ENCODE measurements at places on chromosomes 3 and 15.

GRCh38 chr3:28210968-28211713 lies 30.3 kb upstream of the CMC1 start:
- DNase-seq, result no peak

DNA sequence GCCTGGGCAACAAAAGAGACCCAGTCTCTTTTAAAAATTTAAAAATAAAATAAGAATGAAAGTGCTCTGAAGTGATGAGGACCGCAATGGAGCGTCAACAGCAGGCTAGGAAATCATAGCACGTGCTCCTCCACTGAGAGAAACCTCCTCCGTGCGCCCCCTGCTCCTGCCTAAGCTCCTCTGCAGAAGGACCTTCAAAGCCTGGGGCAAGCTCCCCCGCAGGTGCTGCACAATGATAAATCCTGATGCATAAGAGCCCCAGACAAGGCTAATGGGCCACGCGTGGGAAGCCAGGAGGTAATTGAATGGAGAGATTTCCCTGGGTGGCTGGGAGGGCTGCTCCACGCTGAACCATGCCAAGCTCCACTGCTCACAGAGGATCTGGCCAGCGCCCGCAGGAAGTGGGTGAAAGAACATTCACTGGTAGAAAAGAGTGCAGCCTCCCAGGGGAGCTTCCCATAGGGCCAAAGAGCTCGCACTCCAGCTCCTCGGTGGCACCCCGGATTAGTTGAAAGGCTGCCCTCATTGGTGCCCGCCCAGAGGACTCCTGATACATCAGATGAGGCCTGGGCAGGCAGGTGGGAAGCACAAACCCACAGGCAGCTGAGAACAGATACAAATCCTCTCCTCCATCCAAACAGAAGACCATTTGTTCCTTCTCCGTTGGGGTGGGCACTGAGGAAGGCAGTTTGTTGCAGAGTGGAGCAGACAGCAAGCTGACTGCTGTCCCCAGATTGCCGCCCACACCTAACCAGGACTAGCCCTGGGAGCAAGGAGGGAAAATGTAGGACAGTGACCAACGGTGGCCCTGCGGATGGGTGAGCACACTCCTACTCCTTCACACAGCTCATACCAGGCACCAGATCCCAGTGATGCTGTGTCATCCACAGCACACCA lies 52.5 kb downstream of the CPN2 start:
- no peak for DNase-seq

GRCh38 chr15:40420793-40421192 lies 15.2 kb downstream of the IVD start:
- DNase-seq, result no peak

DNA sequence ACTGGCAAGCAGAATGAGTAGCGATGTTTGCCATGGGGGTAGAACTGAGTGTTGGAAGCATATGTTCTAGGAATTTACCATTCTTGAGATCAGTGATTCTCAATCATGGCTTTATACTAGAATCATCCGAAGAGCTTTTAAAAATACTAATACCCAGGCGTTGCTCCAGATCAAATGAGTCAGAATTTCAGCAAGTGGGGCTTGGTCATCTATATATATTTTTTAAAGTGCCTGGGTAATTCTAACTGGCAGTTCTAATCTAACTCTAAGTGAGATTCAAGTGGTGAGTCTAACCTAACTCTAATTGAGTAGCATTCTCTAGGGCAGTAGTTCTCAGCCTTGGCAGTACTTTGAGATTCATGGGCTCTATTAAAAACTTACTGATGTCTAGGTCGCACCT lies 20.8 kb downstream of the TM4SF1 start:
- no peak for DNase-seq

- no peak for DNase-seq
Observed at GRCh38 chr3:101387351-101387750, 67.0 kb upstream of the IMPG2 start.

DNA sequence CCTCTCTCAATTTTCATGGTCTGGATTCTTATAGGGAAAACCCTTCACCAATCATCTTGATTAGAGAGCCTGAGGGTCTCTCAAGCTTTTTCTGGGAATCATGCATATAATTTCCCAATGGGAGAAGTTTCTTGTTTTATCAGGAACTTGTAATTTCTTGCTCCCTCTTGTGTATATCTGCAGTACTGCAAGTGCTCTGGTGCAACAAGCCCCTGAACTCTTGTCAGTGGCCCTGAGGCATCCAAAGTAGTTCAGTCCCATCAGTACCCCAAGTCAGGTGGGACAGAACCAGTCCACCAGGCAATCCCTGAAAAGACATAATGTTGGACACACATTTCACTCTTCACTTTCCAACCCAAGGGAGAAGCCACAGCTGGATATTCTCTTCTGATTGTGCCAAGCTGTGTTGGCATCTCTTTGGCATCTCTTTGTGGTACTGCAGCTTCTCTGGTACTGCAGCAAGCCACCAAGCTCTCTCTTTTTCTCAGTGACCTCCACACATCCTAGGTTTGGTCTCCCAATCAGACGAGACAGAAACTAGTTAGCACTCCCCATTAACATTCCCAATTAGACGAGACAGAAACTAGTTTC lies 214.5 kb downstream of the ZIC4 start:
- no peak for DNase-seq

GRCh38 chr15:31262901-31263671 lies 63.5 kb upstream of the KLF13 start:
- DNase-seq, result peak; percentile 93

DNA sequence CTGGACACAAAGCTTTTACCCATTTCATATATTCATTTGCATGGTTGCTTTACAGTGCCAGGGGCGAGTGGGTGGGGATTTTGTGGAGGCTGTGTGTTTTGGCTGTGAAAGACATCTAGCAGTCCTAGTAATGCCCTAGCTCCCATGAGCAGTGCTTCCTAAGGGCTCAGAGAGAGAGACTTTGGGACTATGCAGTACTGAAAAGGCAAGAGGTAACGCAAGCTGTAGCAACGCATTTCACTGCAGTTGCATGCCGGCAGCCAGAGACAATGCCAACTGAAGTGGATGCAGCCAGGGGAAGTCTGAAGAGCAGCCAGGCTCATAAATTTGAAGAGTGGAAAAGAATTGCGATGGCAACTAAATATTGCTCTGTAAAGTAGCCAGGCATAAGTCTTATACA lies 27.4 kb upstream of the ATP10A start:
- no peak for DNase-seq

DNA sequence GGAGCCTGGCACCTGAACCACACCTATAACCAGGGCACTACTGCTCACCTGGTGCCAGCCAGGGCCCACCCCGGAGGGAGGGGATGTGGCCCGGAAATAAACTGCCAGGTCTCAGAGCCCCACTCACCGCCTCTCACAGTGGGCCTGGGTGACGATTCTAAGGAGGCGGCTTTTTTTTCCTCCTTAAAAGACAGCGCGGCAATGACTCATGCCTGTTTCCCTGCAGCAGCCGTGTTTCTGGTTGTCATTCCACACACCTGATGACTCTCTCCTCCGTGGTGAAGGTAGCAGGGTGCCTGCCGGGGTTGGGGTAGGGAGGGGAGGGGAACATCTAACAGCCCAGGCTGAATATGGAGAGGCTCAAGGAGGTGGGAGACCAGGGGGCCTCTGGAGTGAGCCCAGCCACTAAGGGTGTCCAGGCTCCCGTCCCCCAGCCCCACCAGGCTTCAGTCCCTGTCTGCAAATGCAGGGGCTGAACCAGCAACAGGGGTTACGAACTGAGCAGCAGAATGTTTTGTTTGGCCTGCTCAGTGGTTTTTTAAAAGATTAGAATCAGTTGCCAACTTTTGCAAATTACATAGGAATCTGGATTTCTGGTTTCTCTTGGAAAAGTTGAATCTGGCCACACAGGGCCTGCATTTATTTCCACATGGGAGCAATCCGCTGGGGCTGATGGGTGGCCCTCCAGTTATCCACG lies 127.3 kb upstream of the LINGO1 start:
- DNase-seq, result no peak

GRCh38 chr15:69000091-69000490 lies 14.4 kb upstream of the NOX5 start:
- peak; percentile 25 for DNase-seq

DNA sequence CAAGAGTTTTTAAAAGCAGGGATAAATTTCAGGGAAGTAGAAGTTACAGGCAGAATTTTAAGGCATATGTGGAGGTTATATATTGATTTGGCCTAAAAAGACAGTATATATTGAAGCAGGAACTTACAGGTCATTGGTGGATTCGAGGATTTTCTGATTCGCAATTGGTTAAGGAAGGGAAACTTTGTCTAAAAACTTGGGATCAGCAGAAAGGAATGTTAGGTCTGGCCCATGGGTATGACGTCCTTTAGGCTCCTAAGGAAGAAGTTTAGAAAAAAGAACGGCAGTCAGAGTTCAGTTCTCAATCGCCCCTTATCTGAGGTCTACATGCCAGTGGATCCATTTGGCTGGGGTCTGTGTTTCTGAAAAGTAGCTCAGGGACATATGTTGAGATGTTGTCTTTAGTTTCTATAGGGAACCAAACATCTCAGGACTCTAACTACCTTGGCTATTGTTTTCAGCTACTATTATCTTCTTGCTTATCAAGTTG lies 33.2 kb upstream of the ACP3 start:
- DNase-seq, result no peak

GRCh38 chr3:154548341-154548740 lies 118.4 kb upstream of the GPR149 start:
- no peak for DNase-seq

GRCh38 chr15:37019479-37020433 lies 80.6 kb downstream of the MEIS2 start:
- DNase-seq, result no peak

All from vagina (tissue), 2 donors.